OCI-LY7 (cell line): ENCODE measurements at places on chromosomes 3 and 15.

GRCh38 chr3:54681706-54682105 is 246.2 kb downstream of the LRTM1 start:
- no peak for DNase-seq

GRCh38 chr15:85623315-85624049 is 171.2 kb downstream of the KLHL25 start:
- no peak for DNase-seq

DNA sequence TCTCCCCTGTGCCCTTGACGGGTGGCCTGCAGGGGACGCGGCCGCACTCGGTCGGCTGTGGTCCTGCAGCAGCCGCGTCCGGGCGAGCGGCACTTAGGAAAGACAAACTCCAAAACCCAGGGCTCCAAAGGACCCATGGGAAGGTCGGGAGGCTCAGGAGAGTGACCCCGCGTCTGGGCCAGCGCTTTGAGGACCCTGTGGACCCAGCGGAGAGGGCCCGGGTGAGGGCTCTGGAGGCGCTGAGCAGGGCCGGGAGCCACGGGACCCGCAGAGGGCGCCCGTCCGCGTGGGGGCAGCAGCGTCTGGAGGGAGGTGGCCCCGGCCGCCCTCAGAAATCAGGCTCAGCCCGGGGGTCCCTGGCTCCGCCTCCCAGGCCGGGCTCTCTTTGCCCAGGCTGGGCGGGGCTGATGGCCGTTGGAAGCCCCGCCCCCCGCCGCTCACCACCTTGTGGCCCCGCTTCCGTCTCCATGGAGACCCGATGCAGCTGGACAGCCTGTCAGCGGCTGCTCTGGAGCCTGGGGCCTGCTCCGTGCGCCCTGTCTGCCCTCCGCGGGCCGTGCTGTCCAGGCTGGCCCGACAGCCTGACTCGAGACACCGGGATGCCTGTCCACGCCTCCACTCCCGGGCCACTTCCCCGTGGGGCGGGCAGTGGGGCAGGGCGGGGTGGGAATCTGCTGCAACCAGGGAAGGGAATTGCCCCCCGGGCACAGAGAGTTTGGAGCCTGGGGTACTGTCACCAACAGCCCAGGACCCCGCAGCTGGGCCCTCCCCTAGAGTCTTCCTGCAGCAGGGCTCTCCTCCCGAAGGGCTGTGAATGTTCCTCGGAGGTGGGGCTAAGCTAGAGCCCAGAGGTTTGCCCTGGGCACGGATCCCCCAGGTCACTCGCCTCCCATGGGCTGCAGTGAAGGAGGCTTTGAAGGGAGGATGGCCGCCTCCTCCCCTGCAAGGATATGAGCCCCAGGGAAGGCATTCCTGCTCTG is 34.8 kb upstream of the RPL32 start:
- peak; percentile 24 for DNase-seq

DNA sequence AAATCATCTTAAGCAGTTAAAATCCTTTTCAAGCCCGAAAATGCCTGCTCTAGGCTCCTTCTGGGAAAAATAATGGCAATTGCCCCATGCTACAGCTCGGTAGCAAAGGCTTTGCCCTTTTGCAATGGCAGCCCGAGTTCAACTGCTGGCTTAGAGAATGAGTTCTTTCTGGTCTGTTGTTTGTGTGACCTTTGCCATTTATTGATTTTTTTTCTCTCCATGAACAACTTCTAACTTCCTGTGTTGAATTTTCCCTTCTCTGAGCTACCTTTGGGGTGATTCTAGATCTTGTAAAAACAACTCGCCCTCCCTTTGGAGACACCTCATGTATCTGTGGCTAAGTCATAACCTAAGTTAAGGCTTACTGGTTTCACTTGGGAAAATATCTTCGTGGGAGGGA is 139.3 kb downstream of the PLCH1 start:
- no peak for DNase-seq

- no peak for DNase-seq
These were observed 13.2 kb upstream of the PCSK6 start for GRCh38 chr15:101502572-101503295.

- DNase-seq: no peak
These were observed 53.7 kb downstream of the GALK2 start for GRCh38 chr15:49223536-49224274.

DNA sequence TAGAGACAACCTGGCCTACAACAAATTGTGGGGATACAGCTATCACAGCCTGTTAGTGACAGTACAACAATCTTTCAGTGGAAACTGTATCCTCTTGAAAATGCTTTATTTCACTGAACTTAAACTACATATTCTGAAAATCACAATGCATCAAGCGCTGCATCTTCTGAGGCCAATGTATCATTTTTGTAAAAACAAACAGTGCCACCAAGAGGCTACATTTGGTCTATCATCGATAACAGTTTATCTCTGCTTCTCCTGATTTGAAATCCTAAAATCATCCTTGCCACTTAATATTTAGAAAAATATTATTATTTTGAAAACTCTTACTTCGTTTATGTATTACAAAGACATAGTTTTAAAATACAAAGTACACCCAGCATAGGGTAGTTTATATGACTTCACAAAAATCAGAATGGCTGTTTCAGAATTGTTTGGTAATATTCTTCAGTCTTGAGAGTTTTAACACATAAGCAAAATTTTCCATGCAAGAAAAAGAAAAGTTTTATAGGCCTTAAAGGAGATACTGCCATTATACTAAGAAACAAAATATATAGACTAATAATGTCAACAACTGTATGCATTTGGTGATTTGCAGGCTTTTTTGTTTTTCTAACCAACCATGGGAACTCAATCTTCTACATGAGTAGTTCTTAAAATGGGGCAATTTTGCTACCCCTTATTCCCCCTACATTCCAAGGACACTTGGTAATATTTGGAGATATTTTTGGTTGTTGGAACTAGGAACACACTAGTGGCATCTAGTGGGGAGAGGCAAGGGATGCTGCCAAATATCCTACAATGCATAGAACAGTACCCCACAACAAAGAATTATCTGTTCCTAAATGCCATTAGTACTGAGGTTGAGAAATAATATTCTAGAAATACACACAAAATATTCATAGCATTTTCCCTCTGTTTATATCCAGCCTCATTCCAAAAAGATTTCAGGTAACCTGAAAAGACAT is 42.3 kb downstream of the WDR72 start:
- DNase-seq: peak; percentile 15

DNA sequence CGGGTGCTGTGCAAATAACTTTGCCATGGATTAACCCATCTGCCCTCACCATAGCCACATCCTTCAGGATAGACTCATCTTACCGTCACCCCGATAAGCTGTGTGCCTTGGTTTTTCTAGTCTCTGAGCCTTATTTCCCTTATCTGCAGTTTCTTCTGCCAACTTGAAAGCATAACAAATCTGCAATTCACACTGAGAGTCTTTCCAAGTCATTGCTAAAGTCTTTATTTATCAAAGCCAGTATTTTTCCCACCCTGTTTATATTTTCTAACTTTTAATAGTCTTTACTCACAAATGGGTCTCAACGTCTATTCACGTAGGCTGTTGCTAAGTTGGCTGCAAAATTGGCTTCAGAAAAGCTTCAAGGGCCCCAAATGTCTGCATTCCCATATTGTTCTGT is 61.6 kb upstream of the SUCLG2 start:
- no peak for DNase-seq

- DNase-seq: no peak
These were observed 163.6 kb upstream of the SETMAR start for GRCh38 chr3:4139462-4140140.

GRCh38 chr15:72078887-72079286 is 39.1 kb downstream of the MYO9A start:
- DNase-seq: peak; percentile 85

- peak; percentile 32 for DNase-seq
These were observed 7.1 kb downstream of the ALG3 start for GRCh38 chr3:184241447-184242296.

DNA sequence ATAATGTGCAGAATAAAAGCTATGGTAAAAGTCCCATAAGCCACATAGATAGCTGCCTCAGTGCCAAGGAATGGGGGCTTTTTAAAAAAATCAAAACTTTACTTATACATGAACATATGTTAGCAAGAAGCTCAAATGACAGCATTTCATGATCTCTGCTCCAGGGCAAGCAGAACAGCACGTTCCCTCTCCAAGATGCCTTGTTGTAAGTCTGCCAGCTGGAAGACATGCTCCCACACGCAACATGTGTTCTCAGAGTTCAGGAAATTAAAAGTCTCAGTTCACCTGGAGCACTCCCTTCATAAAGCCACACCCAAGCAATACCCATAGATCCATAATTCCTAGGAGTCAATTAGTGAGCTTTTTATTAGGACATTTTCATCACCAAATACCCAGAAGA is 52.2 kb downstream of the ABI3BP start:
- DNase-seq: no peak

- DNase-seq: no peak
These were observed 2.0 kb downstream of the CA12 start for GRCh38 chr15:63379492-63380150.

GRCh38 chr3:141996437-141996836 is 120.0 kb downstream of the ATP1B3 start:
- DNase-seq: no peak

DNA sequence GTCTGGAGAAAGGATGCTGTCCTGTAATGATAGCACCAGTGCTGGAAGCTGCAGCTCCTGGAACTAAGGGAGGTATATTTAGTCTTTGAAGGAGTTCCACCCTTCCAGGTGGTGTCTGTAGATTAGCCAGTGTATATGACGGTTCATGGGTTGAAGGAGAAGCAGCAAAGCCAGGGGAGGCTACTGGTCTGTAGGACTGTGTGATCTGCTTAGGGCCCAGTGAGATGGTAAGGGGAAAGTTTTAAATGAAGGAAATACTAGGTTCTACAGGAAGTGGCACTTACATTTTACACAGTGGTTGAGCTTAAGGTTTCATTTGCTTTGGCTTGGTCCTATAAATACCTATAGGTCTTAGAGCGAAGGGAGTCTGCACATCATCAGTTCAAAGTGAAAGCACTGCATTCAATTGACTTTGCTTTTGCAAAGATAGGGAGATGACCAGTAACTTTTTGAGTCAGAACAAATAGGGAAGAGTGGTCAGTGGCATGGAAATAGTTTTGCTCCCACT is 5.6 kb downstream of the SLC25A38 start:
- DNase-seq: peak; percentile 83

DNA sequence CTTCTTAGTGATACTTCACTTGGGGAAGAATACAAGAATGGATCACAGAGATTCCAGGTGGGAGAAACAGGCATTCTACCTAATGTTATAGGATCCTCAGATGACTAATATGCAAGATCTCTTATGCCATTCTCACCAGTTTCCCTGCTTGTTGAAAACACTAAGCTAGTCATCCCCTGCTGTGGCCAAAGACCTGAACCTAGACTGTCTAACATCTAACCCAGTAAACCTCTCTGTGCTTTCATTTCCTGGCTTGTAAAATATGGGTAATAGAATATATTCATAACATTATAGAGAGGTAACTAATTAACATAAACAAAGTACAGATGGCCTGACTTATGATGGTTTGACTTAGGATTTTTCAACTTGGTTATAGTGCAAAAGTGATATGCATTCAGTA is 776.3 kb downstream of the TUSC7 start:
- DNase-seq: no peak

DNA sequence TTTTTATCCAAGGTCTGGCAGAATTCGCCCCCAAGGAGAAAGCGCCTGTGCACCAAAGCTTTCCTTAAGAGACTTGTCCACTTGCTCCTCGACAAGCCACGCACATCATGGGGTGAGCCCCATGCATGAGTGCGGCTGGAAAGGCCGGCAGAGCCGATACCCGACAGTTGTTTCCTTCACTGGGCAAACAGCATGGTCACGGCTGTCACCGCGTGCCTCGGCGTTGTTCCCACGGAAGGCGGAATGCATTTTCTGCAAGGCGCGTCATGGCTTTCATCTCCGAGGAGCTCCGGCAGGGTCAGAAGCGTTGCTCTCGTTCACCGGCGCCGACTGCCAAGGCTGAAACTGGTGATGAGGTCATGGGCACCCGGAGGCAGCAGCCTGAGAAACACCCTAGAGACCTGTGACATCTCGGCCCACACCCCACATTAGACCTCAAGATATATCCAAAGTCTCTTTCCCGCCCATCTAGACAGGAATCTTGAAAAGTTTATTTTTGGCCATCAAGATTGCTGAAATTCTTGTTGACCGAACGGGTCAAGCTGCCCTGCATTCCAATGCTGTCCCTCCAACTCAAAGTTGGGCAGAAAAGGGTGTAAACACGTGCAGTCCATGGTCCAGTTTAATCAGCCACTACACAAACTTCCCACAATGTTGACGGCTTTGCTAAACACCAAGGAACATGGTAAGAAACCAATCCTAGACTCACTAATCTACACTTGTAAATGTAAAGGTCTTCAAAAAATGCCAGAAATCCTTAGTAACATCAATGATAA is 604 bp upstream of the TJP1 start:
- DNase-seq: no peak
